ENCODE measurements at places on chromosomes 12 and 14.
A peak's percentile ranks its signal among the peaks of the same experiment; 100 is the strongest.

DNA sequence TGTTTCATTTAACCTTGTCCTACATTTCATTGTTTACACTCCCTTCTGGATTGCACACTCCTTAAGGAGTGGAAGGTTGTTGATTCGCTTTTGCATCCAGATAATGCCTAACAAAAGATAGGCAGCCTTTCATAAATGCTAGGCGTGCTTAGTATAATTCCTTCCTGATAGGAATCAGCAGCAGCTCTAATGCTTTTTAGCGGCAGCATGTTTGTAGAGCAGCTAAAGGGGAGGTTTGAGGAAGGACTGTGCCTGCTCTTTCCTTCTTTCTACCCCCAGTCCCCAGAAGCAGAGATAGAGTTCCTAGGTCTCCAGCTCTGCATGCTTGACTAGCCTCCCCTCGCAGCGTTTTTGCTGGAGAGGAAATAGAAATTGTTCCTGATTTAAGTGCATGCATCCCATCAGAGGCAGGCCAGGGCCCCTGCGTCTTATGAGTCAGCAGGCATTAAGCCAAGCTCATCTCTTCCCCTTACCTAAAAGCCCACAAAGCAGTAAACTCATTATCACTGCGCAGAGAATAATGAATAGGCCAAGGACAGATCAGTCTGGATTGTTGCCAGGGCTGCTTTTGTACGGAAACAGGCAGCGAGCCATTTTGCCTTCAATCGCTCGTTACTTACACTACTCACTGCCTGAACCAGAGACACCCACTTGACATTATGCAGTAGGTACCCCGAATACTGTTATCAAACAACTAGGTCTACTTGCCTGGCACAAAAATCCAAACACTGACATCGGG, 14.0 kb upstream of the TBPL2 start:
- DNase-seq = peak; percentile 87

DNA sequence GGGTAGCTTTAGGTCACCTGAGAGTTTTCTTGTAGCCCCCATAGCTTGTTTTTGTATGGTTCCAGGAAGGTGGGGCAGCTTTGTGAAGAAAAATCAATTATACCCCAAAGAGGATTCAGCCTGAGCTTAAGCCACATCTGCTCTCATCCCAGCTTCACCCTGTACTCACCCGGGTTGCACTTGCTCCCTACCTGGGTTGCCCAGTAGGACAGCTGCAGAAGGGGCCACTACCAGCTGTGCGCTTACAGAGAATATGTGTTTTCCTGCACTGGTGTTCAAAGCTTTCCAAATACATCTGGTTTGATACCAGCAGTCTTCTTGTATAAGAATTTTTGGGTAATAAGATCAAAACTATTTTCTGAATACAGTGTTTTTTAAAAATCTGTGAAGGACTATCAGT, 3.0 kb upstream of the SLC38A1 start:
- no peak for DNase-seq

- DNase-seq = no peak
Observed at GRCh38 chr14:50577982-50578381, 18.0 kb downstream of the ATL1 start.

- no peak for DNase-seq
Observed at GRCh38 chr12:112294793-112295192, 87.4 kb downstream of the HECTD4 start.

- DNase-seq = no peak
Observed at GRCh38 chr12:904010-904414, 45.5 kb downstream of the RAD52 start.

DNA sequence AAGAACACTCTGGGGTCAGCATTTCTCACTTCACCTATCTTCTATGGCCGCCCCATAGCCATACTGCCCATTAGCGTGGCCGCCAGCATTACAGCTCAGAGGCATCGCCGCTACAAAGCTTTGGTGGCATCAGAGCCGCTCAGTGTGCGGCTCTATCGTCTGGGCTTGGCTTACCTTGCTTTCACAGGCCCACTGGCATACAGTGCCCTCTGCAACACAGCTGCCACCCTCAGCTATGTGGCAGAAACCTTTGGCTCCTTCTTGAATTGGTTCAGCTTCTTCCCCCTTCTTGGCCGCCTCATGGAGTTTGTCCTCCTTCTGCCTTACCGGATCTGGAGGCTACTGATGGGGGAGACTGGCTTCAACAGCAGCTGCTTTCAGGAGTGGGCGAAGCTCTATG, 2.6 kb downstream of the DNAJC22 start:
- no peak for DNase-seq

DNA sequence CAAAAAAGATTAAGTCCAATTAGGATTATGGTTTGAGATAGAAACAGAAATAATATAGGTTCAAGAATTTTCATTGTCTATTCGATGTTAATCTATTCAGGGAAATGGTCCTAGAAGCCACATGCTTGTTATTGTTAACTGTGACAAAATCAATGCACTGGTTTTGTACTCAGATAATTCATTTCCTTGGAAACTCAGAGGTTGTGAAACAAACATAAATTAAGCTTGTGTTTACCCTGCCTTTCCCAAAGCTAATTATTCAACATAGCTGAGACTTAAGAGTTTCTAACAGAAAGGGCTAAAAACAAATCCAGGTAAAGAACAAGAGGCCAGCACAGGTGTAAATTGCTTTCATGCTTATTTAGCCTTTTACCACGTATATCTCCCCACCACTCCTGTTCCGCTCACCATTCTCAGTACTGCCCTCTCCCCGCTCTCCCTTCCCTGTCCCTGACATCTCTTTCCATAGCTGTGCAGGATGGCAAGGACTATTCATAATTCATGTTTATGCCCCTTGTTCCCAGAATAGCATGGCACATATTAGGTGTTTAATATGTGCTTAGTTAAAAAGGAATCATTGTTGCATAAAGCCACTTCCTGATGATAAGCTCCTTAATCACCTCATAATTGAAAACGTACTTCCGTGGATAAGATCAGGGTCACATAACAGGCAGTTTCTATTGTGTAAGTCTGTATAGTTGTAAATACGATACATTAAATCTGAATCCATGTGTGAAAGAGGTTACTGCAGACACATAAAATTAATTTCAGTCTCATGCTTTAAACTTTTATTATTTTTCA, 131.8 kb upstream of the USP15 start:
- DNase-seq = no peak

DNA sequence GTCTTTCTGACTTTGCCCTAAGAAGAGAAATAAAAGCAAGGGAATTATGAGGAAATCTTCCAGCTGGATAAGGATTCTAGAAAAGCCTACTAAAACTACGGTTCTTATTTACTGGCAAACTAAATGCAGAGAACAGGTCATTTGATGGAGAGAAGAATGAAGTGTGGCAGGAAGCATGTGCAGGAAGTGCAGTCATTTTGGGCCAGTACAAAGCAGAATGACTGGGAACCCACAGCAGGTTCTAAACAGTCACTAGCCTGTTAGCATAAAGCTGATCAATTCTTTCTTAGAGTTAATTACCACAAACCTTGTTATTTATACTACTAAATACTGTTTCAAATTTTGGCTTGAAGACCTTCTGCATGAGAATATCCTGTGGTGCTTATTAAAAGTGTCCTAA, 36.7 kb downstream of the CFAP54 start:
- DNase-seq = no peak

GRCh38 chr12:48034835-48035805, 30.8 kb upstream of the COL2A1 start:
- no peak for DNase-seq

- no peak for DNase-seq
Observed at GRCh38 chr12:92145481-92145730, 240 bp downstream of the BTG1 start.

GRCh38 chr12:56333197-56333678, 562 bp downstream of the PAN2 start:
- no peak for DNase-seq

DNA sequence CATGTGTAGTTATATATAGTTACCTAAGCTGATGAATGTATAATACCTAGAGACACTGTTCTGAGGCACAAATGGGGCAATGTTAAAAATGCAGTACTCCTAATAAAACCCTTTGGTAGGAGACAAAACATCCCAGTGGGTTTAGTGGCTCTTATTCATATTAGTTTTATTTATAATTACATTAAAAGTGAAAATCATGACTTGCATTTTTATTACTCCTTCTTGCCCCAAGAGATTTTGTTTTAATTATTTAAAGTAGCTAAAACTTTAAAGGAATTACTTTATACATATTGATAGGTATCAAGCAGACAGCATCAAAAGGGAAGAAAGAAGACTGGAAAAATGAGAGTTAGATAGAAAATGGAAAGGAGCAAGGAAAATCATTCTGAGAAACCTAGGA, 688.6 kb downstream of the GALC start:
- no peak for DNase-seq

GRCh38 chr12:31021181-31021580, 52.5 kb upstream of the DDX11 start:
- no peak for DNase-seq

DNA sequence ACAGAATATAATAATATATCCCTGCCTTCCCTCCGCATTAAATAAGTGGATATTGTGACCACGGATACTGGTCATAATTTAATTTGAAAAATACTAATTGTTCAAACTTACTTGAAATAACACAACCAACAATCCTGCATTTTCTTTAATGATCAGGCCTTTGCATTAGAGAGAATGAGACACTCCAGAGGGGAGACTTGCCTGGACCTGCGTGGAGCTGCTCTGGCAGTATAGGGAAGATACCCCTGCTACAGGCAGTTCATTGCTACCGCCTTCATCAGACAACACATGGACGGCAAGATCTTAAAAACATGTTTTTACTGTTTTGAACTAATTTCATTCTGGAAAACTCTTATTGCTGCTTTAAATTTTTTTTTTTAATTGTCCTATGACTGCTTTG, 211.0 kb upstream of the FAR2 start:
- DNase-seq = no peak

All from skeletal muscle cell (primary cell).